ENCODE measurements at places on chromosomes 1 and 21.

- DNase-seq: no peak
Observed at GRCh38 chr1:201590474-201590873, 51.5 kb downstream of the NAV1 start.

DNA sequence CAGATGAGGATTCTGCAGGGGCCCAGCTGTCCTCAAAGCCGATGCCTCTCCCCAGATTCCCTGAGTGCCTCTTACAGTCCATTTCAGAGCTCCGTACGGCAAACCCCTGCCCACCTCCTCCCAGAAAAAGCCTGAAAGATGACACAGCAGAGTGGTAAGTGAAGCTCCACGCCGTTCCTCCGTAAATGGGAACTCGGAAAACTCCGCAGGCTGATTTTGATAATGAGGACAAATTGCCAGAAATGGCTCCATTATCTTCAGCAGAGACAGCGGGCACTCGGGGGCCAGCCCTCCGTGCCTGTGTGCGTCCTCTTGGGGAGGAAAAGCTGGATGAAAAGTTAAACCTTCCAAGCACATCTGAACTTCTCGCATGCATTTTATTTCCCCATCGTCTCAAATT lies 81.1 kb downstream of the NPHP4 start:
- DNase-seq: no peak

GRCh38 chr1:52235646-52236045 lies 93.8 kb downstream of the ZFYVE9 start:
- no peak for DNase-seq

- DNase-seq: no peak
Observed at GRCh38 chr21:46082713-46082962, 15.3 kb upstream of the COL6A2 start.

DNA sequence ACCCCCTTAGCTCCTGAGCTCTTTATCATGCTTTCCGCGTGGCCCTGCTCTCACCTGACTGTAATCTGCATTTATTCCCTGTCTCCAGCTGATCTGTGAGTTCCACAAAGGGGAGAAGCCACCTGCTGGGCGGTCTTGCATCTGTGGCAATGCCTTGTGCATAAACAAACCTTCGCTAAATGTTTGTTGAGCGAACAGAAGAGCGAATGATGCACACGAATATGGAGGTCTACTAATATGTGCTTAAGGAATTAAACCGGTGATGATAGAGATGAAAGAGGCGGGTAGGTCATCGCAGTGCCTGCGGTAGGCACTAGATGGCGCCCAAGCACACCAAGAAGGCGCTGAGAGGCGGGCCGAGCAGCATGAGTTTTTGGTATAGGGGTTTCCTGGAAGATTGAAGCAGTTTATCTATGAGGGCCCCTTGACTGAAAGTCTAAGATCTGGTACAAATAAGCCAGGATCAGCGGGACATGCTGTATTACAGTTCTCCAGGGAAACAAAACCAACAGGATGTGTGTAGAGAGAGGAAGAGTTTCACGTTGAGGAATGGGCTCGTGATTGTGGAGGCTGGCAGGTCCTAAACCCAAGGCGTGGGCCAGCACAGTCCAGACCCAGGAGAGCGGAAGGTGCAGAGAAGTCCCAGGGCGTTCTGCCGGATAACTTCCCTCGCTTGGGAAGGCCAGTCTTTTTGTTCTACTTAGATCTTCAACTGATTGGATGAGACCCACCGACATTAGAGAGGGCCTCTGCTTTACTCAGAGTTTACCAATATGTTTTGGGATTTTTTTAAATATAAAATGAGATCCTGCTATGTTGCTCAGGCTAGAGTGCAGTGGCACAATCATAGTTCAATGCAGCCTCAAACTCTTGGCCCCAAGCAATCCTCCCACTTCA lies 34.7 kb downstream of the TOMM20 start:
- DNase-seq: peak; percentile 72

DNA sequence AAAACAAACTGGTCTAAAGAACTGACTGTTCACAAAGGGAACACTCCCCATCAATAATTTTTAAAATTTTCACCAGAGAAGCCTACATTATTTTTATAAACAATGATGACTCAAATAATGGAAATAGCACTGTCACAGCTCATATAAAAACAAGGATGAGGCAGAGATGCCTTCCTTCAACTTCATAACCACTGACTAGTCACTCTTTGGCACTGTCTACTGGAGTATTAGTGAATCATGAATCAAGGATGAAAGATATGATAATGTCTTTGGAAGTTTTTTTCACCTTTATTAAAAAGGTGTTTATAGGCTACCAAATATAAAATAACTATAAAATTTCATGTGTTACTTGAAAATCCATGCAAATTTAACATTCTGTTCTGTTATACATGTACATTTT lies 316.9 kb downstream of the VAV3 start:
- peak; percentile 67 for DNase-seq

- no peak for DNase-seq
Observed at GRCh38 chr1:937521-937920, 13.8 kb downstream of the SAMD11 start.

- DNase-seq: peak; percentile 70
Observed at GRCh38 chr1:942864-943533, 16.1 kb downstream of the NOC2L start.

DNA sequence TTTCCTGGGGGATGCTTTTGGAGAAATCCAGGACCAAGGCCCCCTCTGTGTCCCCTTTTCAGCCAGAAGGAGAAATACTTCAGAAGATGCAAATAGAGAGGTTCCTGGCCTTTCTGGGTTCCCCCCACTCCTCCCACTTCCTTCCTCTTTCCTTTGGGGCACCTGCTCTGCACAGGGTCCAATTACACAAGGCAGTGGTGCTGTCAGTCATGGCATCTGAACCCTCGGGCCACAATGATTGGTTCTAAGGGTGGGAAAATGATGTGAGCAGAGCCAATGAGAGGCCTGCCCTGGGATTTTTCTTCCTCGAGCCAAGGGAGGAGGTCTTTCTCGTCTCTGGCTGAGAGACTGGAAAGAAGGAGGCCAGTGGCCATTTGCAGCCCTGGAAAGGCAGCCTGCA lies 282.2 kb downstream of the NPHP4 start:
- no peak for DNase-seq

DNA sequence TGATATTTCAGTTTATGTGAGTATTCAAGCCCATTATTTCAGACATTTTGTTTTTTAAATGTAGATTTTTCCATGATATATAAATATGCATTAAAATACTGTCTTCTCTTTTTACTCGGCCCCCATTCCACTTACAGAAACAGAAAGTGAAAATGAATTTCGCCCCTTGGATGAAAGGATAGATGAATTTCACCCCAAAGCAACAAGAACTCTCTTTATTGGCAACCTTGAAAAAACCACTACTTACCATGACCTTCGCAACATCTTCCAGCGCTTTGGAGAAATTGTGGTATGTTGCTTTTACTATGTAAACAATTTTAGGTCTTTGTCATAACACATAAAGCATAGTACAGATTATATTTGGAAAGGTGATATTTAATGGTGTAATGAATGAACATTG lies 59.9 kb downstream of the ZBTB17 start:
- no peak for DNase-seq

GRCh38 chr1:59814901-59815825 lies at the start of gene HOOK1:
Gene HOOK1 (plus strand): TSS chr1:59814949. CDS start chr1:59815118, 169 bp downstream.
- no peak for DNase-seq

DNA sequence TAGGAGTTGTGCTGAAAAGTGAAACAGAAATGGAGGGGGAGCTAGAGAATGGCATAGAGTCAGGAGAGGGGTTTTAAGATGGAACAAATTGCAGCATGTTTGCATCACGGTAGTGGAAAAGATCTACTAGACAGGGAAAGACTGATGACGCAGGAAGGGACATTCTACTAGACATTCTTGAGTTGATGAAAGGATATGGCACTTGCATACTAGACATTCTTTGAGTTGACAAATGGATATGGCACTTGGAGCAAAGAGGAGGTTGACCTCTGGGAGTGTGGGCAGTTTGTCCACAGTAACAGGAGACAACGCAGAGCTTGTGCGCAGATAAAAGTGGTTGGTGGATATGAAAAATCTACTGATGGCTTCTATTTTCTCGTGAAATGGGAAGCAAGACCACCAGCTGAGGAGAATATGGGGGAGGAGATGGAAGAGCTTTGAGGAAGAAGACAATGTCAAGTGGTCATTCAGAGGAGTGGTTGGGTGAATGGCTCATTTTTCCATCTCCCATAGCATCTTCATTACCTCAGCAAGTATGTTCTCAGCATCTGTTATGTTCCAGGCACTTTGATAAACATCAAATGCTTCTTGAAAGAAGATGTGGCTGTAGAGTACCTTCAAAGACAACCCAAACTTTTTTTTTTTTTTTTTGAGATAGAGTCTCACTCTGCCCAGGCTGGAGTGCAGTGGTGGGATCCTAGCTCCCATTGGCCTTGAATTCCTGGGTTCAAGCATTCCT lies 2.4 kb upstream of the CTPS1 start:
- DNase-seq: peak; percentile 74

DNA sequence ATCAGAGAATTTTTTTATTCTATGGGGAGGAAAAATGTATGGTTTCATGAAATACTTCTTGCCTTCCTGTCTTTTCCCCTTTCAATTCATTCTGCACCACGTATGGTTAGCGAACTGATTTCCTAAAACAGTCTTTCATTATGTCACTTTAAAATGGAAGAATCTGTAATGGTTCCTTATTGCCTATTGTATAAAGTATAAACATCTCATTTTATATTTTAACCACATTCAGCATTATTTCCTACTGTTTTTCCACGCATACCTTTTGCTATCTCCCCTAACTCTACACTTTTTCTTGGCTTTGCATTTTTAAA lies 232.3 kb upstream of the B3GALT2 start:
- no peak for DNase-seq

DNA sequence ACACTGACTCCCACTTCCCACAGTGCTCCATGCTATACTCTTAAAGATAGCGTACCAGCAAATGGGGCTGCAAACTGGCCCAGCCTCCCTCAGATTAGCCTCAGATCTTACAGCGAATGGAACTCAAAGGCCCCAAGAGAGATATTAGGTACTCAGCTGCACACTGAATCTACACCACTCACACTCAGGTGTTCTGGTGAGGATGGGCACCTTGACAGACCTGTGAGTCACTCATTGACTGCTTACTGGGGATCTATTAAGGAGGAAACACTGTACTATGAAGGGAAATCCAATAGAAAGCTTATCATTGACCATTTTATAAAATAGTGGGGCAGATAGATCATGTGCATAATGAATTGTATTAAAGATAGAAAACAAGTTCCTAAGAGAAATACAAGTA lies 164.3 kb upstream of the ATP1B1 start:
- no peak for DNase-seq

GRCh38 chr1:82487778-82488177 lies 687.0 kb downstream of the ADGRL2 start:
- no peak for DNase-seq

GRCh38 chr1:229600229-229600628 lies 25.7 kb downstream of the TAF5L start:
- no peak for DNase-seq

DNA sequence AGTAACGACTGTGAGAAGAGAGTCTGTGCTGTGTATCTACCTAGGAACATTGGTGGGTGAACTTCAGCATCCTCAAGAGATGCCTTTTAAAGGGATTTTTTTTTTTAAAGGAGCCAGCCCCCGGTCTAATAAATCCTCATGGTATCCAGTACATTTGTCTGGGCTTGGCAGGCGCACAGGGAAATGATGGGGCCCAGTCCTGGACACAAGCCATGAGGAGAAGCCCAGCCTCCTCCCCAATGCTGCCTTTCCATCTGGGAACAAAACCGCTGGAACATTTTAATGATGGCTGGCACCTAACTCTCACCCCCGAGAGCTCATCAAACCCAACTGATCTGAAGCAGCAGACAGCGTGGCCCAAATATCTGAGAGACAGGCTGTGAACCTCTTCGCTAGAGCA lies 64.2 kb downstream of the ACOT7 start:
- no peak for DNase-seq

DNA sequence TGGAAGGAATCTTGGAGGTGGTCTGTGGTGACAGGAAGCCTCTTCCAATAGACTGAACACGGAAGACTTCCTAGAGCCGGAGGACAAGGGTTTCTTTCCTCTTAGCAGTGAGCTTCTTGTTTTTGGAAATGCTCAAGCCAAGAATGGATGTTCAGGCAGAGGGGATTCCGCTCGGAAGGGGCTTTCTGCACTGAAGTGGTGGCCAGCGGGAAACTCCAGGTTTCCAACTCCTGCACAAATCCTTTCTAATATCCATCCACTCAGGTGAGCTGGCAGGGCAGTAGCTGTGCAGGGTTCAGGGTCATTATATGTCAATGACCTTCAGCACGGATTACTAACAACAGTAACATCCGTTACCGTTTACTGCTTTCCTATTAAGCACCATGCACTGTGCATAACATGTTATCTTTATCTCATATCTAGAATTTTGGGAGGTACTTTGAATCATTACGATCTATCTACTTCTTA lies 573 bp upstream of the CPT2 start:
- DNase-seq: no peak

- DNase-seq: no peak
Observed at GRCh38 chr1:193545171-193545570, 358.8 kb upstream of the B3GALT2 start.

- no peak for DNase-seq
Observed at GRCh38 chr21:46482225-46482845, 23.6 kb downstream of the DIP2A start.

DNA sequence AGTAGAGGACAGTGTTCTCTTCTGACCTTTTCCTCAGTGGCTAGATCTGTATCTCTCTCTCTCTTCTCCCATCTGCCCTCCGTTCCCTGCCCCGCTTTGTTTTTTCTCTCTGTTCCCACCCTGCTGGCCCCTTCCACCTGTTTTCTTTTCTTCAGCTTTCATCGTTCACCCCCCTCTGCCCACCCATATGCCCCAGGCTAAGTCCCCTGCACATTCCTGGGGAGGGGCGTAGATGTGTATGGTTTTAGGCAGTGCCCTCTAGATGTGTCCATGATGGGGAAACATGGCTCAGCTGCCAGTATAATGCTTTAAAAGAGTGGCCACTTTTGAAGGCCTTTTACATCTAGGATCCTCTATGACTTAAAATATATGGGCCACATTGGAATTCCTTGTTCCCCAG lies 13.6 kb downstream of the S100A11 start:
- DNase-seq: no peak

DNA sequence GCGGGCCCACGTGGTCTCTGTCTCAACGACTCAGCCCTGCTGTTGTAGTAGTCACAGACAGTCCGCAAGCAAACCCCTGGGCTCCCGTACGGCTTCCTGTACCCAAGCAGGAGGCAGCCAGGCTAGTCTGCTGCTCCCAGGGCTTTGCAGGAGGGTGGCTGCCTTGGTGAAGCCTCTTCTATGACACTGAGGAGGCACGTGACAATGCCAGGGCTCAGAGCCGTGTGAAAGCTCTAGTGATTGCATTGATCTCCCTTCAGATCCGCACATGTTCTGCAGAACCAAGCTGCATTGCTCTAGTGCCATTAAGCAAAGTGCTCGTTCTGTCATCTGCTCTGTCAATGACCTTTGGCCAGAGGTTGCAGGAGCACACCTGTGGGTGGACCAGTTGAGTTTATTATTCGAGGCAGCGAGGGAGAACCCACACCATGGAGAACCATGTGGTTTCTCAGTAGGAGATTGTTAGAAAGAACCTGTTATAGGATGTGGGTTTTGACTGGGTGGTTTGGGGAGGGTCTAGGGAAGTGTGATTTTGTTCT lies 18.0 kb downstream of the UMODL1 start:
- DNase-seq: no peak
